ENCODE measurements at places on chromosomes 6 and 20.
A peak's percentile ranks its signal among the peaks of the same experiment; 100 is the strongest.

- DNase-seq: no peak
Measured at GRCh38 chr6:3162067-3162497, 4.7 kb upstream of the TUBB2A start.

DNA sequence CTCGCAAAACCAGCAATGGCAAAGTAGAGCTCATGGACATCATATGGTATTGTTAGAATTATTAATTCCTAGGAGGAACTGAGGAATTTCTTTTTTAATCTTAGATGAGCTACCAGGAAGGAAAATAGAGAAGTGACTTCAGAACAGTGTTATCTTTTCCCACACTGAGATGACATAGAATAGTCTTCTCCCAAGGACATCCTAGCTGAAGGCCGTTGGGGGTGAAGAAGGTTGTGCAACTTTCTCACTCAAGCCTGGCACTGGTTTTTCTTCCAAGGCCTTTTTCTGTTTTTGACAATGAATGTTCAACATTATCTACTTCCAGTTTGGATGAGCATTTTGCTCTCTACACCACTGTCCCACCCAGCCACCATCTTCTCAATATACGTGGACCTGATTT lies 35.8 kb upstream of the MAS1 start:
- no peak for DNase-seq

DNA sequence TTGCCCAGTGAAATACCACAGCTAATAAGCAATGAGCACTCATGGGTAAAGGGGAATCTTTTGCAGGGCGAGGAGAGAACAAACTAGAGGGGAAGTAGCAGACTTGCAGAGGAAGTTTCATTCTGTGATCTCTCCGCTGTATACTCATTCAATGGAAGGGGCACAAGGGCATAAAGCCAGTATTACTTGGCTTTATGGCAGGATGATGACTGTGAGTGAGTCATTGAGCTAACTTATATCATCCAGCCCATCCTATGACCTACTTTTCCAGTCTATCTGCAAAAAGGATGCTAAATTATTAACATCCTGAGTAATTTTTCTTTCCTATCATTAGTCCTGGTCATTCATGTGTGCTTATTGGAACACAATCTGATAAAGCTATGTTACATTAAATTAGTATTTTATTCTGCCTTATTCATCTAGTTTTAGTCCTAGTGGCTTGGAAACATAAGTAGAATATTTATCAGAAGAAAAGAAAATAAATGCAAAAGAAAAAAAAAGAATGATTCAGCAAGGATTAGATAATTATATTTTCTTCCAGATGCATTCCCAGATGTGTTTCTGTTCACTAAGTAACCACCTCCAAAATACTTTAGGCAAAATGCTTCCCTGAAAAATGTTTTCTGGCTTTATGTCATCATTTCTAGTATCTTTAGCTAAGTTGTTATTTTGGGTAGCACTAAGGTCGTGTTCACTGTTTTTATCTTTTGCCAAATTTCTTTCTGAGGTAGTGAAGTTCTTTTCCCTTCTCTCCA lies 471.7 kb downstream of the CDKAL1 start:
- no peak for DNase-seq

- peak; percentile 11 for DNase-seq
Measured at GRCh38 chr6:15763837-15764236, 101.0 kb upstream of the DTNBP1 start.
